CD4-positive, alpha-beta memory T cell (primary cell): ENCODE measurements at places on chromosomes 13 and 19. TPM values are rescaled to one million over a fixed set of nuclear protein-coding genes. Genes with fewer than 3 reads are reported as not detected.

DNA sequence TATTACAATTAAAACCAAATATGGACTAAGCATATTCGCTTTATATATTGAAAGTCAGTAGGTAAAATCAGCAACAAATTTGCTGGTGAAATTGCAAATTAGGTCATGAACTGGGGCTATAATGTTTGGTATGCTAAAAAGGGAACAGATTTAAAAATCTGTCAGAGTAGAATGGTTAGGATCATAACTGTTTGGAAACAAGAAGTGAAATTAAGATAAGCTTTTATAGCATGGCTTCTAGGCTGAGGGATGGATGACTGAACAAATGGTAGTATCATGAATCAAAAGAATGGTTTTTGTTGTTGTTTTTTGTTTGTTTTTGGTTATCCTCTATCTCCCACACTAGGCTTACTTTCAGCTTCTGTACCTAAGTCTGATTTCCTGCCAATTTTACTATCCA lies 1090.4 kb downstream of the PCDH9 start:
- no peak for DNase-seq

DNA sequence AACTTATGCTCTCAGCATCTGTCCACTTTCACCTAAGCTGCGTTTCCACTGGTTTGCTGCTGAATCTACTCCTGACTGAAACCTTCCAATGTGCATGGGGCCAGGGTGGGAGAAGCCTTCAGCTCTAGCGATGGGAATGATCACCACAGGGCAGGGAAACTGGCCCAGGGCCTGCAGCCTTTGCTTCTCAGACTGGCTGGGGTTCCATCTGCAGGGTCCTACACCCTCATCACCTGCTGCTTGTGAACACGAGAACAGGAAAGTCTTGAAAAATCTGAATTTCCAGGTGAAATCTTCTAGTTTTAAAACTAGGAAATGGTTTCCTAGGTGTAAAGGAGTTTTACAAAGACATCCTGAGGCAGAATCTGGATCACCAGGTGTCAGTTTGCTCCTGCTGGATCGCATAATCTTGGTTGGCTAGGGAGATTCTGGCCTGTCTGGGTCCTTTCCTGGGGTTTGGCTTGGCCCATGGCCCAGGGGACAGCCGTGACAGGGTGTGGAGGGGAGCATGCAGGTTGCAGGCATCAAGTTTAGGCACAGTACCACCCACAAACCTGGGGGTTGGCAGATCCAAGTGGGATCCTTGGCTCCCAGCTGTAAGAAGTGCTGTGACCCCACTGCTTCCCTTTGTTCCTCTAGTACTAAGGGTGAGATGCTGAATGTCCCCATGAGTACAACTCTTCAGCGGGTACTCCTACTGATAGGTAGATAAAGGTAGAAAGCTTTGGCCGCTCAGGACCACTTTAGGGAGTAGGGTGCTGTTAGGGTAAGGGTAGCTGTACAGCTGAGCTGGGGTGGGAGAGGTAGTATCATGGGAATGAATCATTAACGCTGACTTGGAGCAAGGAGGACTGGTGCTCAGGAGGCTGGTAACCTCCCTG lies 1.8 kb upstream of the UBE2M start:
- DNase-seq: no peak

- peak; percentile 88 for DNase-seq
These were observed 22.2 kb downstream of the RASA3 start for GRCh38 chr13:114110091-114110829.

GRCh38 chr19:16288544-16288943 lies 36.1 kb upstream of the KLF2 start:
- no peak for DNase-seq

- DNase-seq: no peak
These were observed 49.9 kb downstream of the ERICH4 start for GRCh38 chr19:41492843-41493242.

The ZNF578 gene
- total RNA-seq: 4.9 TPM
